ENCODE measurements at places on chromosomes 16 and 17.
A peak's percentile ranks its signal among the peaks of the same experiment; 100 is the strongest.

DNA sequence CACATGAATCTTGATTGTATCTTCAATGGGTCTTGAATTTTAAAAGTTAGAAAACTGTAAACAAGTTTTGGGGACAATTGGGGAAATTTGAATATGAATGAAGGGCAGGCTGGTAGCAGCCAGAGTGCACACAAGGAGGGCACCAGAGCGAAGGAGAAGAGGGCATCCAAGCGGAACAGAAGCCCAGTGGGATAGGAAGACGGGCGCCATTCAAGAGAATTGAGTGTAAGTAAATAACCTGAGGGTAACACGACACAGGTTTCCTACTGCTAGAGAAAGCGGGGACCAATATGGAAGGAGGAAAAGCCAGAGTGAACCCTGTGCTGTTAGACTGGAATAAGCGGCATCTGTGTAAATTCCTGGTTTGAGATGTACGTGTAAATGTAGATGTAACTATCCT, 115.1 kb upstream of the CCL2 start:
- no peak for DNase-seq

DNA sequence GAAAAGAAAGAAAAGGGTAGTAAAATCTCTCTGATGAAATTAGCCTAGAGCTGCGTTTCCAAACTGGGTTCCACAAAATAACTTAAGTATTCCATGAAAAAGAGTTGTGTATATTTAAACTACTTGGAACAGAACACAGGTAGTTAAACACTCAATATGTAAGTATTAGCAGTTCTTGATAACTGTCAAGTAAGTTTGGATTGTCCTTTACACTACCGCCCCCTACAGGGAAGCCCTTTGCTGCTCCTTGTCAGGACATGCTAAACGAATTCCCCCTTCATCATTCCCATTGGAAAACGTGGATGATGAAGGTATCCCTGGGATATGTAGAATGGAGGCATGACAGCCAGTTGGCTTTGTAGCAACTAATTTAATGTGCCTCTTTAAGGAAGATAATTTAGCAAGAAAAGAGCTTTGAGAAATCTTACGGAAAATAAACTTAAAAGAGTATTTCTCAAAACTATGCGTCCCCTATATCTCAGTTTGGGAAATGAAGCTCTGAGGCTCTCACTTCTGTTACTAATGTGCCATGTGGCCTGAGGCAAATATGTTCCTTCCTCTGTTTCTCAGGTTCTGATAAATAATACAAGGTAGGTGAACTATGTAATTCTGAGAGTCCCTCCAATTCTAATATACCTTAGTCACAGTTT, 18.8 kb downstream of the NCBP3 start:
- no peak for DNase-seq

- DNase-seq = no peak
Measured at GRCh38 chr16:48408688-48409087, 23.5 kb upstream of the SIAH1 start.

- DNase-seq = peak; percentile 97
Measured at GRCh38 chr17:70168977-70169708, at the start of gene KCNJ2. KCNJ2 (plus strand) TSS chr17:70169532; CDS start chr17:70175040, 5,508 bp downstream.

DNA sequence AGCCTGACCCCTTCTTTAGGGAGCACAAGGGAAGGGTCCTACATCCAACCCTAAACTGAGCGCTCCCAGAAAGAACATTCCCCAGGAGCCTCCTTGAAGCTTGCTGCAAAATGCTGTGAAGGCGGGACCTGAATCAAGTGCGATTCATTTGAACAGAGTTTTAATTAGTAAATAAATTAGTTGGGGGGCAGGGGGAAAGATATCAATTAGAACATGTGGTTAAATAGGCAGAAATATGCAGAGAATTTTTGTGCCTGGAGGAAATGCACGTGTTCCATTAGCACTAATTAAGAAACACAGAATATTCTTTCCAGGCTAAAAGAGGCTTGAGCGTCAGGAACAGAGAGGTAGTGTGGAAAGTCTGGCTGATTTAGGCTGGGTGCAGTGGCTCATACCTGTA, 38.5 kb upstream of the SHISA9 start:
- no peak for DNase-seq

DNA sequence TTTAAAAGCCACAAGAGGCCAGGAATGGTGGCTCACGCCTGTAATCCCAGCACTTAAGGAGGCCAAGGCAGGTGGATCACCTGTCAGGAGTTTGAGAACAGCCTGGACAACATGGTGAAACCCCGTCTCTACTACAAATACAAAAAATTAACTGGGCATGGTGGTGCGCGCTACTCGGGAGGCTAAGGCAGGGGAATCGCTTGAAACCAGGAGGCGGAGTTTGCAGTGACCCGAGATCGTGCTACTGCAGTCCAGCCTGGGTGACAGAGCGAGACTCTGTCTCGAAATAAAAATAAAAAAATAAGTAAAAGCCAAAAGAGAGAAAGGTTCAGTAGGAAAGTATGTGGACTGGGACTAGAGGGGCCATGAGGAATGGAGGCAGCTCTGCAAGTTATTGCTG, 13.1 kb upstream of the ITGAL start:
- DNase-seq = no peak

DNA sequence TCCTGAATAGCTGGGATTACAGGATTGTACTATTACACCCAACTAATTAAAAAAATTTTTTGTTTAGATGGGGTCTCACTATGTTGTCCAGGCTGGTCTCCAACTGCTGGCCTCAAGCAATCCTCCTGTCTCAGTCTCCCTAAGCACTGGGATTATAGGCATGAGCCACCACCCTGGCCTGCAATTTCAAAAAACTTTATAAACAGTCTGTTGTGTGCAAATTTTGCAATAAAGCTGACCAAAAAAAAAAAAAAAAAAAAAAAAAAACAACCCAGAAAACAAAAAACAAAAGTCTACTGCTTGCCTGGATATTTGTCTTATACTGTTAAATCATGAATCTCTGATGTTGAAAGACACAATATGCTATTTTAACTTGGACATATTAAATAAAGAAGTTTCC, 4.4 kb downstream of the CREBBP start:
- no peak for DNase-seq

DNA sequence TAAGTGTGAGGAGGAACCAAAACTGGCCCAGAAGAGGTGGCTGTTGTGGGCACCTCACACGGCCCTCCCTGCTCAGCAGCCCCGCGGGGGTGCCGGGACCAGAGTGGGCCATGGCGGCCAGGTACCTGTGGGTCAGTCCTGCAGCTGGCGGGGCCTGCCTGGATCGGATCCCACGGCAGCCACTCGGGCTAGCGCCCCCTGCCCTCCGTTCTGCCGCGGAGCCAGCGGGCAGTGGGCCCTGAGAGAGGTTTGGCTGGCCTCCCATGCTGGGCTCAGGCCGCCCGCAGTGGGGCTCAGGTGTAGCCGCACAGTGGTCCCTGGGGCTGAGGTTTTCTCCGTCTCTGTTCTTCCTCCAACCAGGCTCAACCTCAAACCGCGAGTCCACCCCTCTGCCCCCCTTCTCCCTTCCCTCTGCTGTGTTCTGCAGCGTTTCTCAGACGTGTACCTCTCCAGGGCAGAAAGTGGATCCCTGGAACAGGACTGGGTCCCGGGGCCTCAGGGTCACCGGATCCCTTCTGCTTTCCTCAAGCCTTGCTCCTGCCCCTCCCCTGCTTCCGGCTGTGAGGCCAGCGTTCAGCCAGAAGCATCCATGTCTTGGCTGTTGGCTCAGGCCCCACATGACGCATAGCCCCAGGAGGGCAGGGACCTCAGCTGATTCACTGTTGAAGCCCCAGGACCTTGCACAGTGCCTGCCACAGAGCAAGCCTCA, 28.6 kb upstream of the ITGA3 start:
- peak; percentile 80 for DNase-seq

DNA sequence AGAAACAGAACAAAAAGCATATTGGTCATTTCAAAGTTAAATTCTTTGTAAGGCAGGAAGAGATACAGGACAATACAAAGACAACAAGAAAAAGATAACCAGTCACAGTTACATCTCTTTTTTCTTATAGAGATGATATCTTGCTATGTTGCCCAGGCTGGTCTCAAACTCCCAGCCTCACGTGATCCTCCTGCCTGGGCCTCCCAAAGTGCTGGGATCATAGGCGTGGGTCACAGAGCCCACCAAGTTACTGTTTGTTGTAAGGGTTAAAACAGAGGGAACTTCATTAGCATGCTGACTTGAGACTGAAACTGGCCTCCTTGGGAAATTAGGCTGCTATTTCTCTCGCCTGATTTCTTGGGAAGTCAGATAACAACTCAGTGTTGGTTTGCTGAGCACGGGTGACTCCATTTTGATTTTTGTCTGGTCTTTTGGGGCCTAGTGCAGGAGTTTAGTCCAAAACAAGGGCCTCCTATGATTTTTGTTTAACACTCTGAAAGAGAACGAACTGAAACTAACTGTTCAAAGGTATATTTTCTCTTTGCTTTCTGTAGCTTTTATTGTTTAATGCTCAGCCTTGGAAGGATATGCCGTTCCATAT, 31.5 kb upstream of the SEC14L1 start:
- DNase-seq = no peak

GRCh38 chr16:66304151-66304550, 62.3 kb upstream of the CDH5 start:
- DNase-seq = no peak

GRCh38 chr16:87951552-87952538, 611 bp downstream of the BANP start:
- DNase-seq = no peak

All from upper lobe of right lung (tissue), 1 donor.